ENCODE measurements at places on chromosomes 4 and X.

DNA sequence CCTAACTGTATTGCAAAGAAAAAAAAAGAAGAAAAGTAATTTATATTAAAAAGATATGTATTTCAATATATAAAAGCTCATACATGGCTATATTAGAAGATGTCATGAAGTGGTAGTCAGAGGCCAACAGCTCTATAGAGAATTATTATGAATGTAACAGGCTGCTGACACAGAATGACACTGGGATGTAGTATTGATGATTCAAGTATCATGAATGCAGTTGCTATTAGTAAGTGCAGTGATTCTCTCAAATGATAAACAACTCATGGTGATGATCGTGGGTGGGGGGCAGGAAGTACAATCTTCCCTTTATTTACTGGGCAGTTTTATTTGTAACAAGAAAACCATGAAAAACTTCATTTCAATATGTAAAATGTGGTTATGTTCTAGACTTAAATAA is 124.6 kb downstream of the COL4A6 start:
- no peak for DNase-seq

- DNase-seq, result no peak
These were observed 15.8 kb upstream of the GRIA2 start for GRCh38 chr4:157204634-157205244.

DNA sequence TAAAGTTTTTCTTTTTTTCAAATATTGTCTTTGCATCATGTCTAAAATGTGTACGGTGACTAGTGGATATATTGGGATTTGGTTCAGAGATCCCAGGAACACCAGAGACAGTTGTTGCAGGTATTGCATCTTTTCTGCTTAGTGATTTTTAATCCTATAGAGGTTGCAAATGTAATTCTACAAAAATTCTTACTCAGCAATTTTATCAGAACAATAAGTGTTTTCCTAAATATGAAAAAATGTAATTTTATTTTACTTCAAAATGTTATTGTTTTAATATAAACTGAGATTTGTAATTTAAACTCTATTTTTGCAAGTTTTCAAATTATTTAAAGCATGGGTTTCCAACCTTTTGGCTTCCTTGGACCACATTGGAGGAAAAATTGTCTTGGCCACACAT is 8.2 kb downstream of the ZNF718 start:
- DNase-seq, result no peak

GRCh38 chrX:149759824-149760223 is 14.0 kb upstream of the HSFX1 start:
- DNase-seq, result no peak

GRCh38 chrX:6732101-6732500 is 197.2 kb upstream of the VCX3A start:
- DNase-seq, result no peak

- peak; percentile 7 for DNase-seq
These were observed 58.3 kb upstream of the DHRSX start for GRCh38 chrX:2559124-2559523.

GRCh38 chr4:94304365-94304971 is 38.2 kb downstream of the HPGDS start:
- DNase-seq, result no peak

- DNase-seq, result no peak
These were observed 5.8 kb downstream of the ATG4A start for GRCh38 chrX:108097380-108097779.

DNA sequence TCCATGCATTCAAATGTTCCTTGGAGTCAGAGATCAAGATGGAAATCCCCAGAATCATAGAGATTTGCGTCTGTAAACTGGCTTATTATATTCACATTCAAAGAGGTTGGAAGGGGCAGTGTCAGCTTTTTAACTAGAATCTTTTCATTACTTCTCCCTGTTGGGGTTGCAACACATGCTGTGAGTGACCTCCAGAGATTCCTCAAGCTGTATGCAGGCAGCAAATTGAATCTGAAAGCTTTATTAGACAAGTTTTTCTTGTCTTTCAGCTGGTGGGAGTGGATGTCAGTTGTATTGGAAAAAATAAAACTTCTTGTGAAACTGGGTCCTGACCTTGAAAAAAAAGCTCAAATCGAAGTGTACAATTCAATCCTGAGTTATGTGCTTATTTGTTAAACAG is 736.5 kb upstream of the FTHL17 start:
- DNase-seq, result no peak

GRCh38 chr4:186158021-186158813 is 33.1 kb upstream of the CYP4V2 start:
- DNase-seq, result no peak

GRCh38 chr4:106034751-106035150 is 139.5 kb downstream of the NPNT start:
- no peak for DNase-seq

DNA sequence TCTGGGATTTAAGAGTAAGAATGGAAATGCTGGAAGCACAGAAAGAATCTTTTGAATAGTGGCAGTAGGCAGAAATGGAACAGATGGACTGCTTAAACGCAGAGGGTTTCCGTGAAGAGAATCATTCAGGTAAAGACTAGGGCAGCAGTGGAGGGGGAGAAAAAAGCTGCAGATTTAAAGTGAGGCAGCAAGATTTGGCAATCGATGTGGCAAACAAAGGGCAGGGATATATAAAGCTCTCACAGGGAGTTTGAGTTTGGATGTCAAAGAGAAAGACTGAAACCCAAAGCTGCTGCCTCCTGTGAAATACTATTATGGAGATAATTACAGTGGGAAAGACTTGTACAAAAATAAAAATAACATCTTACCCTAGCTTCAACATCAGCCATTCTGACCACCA is 384.0 kb downstream of the CENPC start:
- no peak for DNase-seq

- no peak for DNase-seq
These were observed 19.4 kb downstream of the BMP3 start for GRCh38 chr4:81049907-81050306.

- no peak for DNase-seq
These were observed 5.3 kb downstream of the VAMP7 start for GRCh38 chrX:155886409-155886808.

DNA sequence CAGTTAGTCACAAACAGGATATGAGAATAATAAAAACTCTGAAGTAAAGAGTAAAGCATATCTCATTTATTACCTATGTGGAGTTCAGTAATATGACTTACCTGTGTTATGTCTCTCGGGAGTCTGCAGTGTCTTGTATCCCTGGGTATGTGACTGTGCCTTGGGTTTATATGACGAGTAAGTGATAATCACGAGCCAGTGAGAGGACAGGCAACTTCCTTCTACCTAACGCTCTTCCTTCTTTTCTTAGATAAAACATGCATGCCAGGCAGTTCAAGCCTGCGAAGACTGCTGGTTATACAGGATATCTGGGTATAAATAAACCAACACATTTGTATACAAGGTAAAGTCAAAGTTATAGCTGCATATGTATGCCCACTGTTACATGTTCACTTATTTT is at the start of gene HPGDS:
HPGDS (minus strand) TSS at position 143 of the 400 bp plus-strand sequence. CDS start 8,207 bp downstream, outside the sequence.
- no peak for DNase-seq

DNA sequence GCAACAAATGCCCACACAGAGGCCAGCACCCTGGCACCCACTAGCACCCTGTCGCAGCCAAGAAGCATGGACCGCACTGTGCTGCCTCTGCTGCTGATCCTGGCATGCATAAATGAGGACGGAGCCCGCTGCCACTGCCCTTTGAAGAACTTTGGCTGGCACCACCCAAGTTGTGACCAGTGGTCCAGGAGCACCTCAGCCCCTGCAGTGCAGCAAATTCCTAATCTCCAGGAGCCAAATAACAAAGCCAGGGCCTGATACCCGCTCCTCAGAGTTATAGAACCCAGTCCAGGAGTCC is 807.2 kb downstream of the GLUD2 start:
- no peak for DNase-seq

DNA sequence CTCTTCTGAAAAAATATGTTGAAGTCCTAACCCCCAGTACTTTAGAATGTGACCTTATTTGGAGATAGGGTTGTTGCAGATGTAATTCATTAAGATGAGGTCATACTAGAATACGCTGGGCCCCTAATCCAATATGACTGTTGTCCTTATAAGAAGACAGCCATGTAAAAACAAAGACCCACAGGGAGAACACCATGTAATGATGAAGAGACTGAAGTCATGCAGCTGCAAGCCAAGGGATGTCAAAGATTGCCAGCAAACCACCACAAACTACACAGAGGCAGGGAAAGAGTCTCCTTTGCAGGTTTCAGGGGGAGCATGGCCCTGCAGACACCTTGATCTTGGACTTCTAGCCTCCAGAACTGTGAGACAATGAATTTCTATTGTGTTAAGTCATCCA is 37.4 kb downstream of the CXorf58 start:
- no peak for DNase-seq

GRCh38 chrX:74523224-74523623 is 91.2 kb downstream of the RLIM start:
- DNase-seq, result no peak

- DNase-seq, result no peak
These were observed 53.7 kb downstream of the UPRT start for GRCh38 chrX:75327607-75328006.

DNA sequence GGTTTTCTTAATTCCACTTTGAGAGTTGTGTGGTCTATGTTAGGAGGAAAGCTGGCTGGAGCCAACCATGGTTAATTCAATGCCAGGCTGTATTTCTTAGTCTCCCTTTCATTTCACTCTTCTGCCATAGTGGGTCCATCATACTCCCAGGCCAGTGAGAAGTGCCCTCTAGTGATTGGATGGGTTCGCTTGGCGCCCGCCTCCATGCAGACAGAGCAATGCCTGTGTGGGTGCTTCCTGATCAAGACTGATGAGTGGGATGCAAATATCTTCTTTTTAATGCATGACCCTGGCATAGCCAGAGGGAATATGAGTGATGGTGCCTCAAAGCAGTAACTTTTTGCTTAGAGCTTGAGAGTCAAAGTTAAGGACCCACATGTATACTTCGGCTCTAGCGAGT is 6.4 kb downstream of the BMX start:
- DNase-seq, result no peak

DNA sequence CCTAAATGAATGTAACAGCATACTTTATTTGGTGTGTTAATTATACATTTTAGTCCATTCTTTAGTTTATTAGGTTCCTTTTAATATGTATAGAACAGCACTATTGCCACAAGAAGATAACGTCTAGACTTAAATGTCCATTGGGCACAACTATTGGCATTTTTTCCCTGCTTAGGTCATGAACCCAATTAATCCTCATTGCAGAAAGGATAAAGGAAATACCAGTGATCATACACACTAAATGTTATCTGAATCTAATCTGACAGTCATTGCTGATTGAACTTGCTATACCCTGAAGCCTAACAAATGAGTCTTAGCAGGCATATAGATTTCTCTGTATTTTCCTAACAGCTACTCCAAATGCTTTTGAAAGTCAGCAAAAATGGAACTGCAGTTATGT is 2250.0 kb upstream of the AGA start:
- no peak for DNase-seq

GRCh38 chr4:175386776-175387507 is 425.1 kb downstream of the GPM6A start:
- no peak for DNase-seq

DNA sequence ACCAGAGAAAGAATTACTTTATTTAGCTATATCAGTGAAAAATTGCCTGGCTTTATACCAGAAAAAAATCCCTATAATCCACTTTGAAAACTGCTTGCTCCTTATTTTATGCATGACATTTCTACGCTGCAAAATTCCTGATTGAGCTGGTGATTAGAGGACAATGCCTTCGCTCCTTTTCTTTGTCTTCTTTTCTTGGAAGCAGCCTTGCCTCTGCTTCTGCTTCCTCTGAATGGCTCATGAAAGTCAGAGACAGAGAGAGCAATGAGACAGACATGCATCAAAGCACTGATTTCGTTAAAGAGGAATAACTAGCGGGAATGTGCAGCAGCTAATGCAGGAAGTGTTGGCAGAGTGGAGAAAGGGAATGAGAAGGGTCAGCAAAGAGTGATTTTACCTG is 294.3 kb upstream of the IGFBP7 start:
- no peak for DNase-seq

- DNase-seq, result no peak
These were observed 395.1 kb downstream of the RAPGEF2 start for GRCh38 chr4:159497936-159498335.

- no peak for DNase-seq
These were observed 811.6 kb upstream of the INTU start for GRCh38 chr4:126821152-126821551.

GRCh38 chrX:41303013-41303412 is 30.9 kb upstream of the DDX3X start:
- DNase-seq, result no peak

DNA sequence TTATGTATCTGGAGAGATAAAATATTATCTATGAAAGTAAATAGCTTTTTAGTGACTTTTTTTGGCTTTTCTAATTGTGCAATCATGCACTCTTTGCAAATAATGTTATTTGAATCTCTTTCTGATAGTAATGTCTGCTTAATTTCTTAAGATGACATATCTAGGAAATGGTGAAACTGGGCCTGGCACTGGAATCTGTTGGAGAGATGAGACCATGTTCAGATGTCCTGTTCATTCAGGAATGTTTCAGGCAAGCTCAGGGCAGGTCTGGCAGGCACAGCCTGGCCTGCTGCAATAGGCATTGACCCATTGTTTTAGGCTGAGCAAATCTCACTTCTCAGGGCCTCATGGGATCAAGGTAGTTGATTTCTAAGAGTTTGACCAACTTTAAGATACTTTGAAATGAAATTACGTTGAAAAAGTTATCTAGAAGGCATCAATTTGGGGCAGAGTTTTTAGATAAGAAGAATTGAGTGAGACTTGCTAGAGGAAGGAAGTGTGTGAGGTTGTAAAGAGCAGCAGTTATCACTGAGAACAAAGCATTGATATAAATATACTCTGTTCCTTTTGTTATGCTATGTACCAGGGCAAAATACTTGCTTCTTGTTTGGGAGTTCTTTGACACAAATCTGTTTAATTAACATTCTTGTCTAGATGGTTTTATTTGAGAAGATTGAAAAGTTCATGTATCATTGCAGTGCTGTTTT is 133.0 kb upstream of the LEF1 start:
- no peak for DNase-seq

DNA sequence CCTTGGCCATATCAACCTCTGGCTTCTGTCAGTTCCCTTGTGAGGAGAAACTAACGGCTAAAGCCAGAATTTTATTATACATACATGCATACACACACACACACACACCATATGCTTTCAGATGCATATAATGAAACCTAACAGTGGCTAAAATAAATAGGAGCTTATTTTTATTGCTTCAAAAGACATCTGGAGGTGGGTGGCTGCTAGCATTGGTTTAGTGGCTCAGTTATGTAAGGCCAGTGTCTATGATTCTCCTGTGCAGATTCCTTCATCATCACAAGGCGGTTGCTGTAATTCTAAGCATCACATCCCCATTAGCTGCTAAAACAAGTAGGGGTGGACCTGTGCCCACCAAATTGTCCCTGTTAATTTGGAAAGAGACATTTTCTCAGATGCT is 110.8 kb downstream of the MAPK10 start:
- no peak for DNase-seq
